ENCODE measurements at places on chromosomes 12 and 14.

- DNase-seq = no peak
These were observed 230.4 kb downstream of the TRHDE start for GRCh38 chr12:72502546-72502945.

- DNase-seq = no peak
These were observed 115.4 kb downstream of the KLHL28 start for GRCh38 chr14:44846232-44846824.

DNA sequence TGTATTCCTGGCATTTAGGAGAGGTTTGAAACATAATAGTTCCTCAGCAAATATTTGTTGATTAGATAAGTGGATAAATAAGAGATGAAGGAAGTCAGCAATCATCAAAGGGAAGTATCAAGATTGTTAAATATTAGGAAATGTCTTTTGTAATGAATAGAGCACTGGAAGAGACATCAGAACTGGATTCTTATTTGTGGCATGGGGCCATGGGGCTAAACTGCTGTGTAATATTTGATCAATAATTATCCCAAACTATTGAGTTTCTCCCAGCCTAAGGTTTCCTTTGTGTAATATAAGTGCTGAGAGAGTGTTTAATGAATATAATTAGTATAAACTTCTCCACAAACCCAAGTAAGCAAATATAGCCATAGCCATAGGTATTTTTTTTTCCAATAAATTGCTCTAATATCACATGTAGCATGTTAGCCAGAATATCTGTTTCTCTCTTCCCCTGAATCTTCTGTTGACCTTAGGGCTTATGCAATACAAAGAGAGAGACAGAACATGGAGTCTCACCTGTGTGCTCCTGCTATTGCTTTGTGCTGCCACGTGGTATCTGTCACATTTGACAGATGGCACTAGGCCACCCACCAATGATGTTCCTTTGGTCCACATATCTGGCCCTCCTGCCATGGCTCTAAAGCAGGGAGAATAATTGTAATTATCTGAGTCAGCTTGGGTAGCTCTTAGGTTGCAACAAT is 658.7 kb downstream of the SOX5 start:
- no peak for DNase-seq

DNA sequence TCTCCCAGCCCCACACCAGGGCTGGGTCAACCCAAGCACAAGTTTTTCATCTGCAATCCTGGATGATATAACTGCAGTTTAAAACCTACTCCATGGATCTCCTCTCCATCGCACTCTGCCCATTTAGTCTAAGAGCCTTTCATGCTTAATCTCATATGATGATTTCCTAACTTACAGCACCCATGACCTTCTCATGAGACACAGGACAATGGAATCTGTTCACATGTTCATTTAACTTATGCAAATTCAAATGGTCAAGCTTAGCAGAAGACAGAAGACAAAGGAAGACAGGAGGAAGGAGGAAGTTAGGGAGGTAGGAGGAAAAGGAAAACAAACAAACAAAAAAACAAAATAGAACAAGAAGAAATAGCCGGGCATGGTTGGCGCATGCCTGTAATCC is 64.6 kb upstream of the PNMA1 start:
- no peak for DNase-seq

DNA sequence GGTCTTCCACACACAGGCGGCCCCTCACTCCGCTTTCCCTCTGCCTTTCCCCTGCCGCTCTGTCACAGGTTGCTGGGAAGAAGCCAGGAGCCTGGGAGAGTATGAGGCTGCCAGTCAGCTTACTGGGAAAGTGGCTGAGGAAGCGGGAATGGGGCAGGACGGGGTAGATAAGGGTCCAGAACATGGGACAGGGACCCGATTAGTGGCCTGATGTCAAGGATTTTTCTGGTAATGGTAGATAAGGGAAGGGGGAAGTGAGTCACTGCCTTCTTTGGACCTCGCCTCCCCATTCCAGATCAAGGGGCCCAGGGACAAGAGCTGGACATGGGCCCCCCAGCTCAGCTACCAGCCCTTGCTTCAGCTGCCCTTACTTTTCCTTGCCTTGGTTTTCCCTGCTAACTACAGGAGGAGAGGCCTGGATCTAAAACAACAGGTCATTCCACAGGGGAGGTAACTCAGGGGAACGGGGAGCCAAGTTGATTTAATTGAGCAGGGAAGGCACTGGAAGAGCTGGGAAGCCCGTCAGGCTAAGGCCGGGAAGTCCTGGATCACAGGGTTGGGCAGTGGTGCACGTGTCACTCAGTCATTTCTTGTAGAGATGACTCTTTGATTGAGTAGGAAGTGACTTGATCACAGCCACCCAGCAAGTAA is 3.5 kb upstream of the LPAR5 start:
- no peak for DNase-seq

DNA sequence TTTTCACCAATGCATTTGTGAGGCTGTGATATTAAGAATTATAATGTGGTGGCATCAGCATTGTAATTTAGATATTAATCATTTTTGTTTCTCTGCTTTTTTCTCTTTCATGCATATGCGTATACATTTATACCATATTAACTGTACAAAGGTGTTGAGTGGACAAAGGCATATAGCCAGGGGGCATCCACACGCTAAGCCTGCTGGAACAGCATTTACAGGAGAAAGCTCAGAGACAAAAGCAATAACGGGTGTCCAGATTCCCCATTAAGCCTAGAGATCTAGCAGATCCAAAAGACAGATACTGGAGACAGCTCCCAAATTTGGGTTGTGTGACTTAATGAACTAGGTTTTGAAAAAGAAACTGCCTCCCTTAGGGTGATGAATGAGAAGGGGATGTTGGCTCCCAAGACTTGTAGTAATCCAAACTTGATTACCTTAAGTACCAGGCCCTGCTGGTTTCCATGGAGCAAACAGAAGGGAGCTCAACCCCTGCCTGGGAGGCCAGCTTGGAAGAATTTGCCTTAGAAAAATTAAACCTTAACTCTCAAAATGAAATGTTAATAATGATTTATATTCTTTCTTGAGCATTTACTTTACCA is 181.9 kb downstream of the SLC6A15 start:
- no peak for DNase-seq

DNA sequence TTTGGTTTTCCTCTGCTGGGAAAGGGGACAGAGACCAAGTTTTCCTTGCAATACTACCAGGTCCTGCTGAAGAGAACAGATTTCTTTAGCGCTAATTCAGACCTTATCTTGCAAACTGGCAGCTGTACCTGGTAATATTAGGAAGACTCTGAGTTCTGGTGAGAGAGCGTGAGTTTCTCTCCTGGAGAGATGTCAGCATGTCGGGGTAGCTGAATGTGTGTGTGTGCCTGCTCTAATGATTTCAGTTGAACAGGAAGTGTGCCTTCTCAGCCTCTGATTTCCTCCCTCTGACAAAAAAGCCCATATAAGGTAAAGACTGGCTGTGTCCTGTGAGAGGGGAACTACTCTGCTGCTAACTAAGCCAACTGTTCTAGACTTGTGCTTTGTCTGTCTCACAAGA is 10.3 kb upstream of the ERP27 start:
- DNase-seq = no peak

- DNase-seq = no peak
These were observed 53.9 kb downstream of the DPF3 start for GRCh38 chr14:72839753-72840607.

GRCh38 chr14:52052288-52052943 is 16.4 kb downstream of the NID2 start:
- DNase-seq = no peak

- no peak for DNase-seq
These were observed 2.3 kb downstream of the A2M start for GRCh38 chr12:9113296-9113986.

GRCh38 chr12:65663648-65664047 is 160.6 kb upstream of the HMGA2 start:
- DNase-seq = no peak

- no peak for DNase-seq
These were observed 12.6 kb upstream of the MEG3 start for GRCh38 chr14:100813291-100813690.

GRCh38 chr12:111626230-111626629 is 27.1 kb upstream of the ATXN2 start:
- no peak for DNase-seq

DNA sequence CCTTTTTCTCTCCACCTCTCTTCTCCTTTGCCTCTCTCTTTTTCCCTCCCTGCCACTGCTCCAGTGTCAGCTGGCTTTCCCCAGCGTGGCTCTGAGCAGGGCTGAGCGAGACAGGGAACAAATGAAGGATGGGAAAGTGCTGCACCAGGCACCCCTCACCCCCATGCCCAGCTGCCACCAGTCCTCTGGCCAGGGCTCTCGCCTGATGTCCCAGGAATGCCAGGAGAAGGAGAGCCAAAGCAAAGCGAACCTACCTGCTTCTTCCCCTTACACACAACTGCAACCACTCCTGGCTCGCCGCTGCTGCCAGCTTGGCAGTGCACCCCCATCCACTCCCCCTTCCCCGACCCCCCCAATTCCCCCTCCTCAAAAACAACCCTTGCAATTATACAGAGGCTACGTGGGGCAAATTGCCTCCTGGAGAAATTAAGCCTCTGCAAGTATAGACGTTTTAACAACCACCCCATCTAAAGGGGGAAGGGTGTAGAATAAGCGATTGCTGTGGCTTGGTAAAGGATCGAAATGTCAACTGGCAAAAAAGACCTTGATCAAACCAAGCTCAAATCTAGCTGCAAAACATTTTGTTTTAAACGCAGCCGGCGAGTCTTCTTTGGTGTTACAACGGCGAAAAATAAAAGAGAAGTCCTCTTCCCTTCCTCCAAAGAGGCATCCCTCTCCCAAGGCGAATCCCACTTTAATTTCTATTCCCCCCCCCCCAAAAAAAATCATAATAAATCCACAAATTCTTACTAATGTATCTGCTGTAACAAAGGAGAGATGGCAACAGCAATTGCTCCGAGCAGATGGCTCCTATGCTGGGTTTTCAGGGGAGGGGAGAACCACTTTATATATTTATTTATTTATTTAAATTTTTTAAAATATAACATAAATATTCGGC is 2.9 kb downstream of the BCL11B start:
- DNase-seq = no peak

DNA sequence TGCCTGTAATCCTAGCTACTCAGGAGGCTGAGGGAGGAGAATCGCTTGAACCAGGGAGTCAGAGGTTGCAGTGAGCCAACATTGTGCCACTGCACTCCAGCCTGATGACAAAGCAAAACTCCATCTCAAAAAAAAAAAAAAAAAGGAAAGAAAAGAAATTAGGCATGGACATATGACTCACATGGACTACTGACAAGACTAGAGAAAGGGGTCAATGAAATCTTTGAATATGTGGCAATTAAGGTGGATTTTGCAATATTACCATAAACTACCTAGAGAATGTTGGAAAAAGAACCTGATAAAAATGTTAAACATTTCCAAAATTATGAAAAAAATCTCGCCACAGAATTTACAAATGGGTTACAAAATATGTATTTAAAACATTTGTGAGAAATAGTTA is 873.6 kb downstream of the C12orf50 start:
- DNase-seq = no peak

- peak; percentile 33 for DNase-seq
These were observed 727 bp downstream of the LDHB start for GRCh38 chr12:21656905-21657325.

GRCh38 chr12:67362526-67362925 is 93.4 kb downstream of the CAND1 start:
- no peak for DNase-seq

GRCh38 chr12:19140381-19141236 is 11.1 kb downstream of the PLEKHA5 start:
- DNase-seq = no peak

All from activated T-cell treated with anti-CD3 and anti-CD28 coated beads for 48 hours (primary cell).